Omental fat pad (tissue), 4 donors: ENCODE measurements at places on chromosomes 5 and 9. TPM values are rescaled to one million over a fixed set of nuclear protein-coding genes. Genes with fewer than 3 reads are reported as not detected.

DNA sequence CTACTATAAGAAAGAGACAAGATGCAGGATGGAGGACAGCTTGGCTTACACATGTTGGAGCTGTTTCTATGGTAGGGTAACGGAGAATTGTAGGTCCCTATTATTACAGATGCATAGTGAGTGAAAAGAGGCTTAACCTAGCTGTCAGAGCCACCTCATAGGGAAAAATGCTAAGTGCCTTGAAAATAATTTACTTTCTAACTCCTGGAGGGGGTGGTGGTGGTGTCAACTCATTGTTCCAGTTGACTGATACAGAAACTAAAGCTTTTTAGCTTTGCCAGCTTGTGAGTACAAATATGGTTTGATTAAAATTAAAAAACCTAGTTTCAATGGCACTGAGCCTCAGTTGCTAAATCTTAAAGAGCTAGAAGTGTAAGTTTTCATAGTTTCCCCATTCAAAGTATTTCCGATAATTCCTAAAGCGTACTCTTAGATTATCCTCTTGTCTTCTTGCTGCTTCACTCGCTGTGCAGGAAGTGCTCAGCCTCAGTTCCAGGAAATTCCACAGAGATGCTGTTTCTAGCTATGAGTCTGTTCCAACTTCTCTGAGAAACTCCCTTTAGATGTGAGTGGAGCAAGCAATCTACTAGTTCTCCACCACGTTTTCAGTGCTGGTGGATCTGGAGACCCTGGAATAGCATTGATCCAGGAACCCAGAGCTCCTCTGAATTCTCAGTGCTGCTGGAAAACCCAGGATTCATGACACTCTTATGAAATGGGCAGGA is 265.2 kb downstream of the DMAC1 start:
- DNase-seq, result no peak

- DNase-seq, result no peak
These were observed 61.5 kb upstream of the TEX48 start for GRCh38 chr9:114743446-114743845.

DNA sequence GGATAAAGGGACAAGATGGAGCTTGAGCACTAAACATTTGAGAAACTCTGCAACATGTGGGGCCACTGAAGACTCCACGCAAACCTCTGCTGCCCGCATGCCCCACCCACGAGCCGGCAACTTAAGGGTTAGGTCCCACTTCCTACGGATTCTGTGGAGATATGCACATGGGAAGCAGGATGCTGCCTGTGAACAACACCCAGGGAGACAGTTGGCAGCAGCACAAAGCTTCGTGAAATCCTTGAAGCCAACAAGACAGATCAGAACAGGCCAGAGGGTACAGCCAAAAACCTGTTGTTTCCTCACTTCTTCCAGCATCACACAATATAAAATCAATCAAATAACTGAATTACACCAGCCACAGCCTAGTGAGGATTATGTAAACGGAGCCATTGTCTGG is 270.4 kb downstream of the ENC1 start:
- no peak for DNase-seq

GRCh38 chr5:143657647-143658285 is 154.2 kb upstream of the HMHB1 start:
- no peak for DNase-seq

GRCh38 chr5:161549106-161549505 is 2.6 kb upstream of the GABRB2 start:
- DNase-seq, result no peak

DNA sequence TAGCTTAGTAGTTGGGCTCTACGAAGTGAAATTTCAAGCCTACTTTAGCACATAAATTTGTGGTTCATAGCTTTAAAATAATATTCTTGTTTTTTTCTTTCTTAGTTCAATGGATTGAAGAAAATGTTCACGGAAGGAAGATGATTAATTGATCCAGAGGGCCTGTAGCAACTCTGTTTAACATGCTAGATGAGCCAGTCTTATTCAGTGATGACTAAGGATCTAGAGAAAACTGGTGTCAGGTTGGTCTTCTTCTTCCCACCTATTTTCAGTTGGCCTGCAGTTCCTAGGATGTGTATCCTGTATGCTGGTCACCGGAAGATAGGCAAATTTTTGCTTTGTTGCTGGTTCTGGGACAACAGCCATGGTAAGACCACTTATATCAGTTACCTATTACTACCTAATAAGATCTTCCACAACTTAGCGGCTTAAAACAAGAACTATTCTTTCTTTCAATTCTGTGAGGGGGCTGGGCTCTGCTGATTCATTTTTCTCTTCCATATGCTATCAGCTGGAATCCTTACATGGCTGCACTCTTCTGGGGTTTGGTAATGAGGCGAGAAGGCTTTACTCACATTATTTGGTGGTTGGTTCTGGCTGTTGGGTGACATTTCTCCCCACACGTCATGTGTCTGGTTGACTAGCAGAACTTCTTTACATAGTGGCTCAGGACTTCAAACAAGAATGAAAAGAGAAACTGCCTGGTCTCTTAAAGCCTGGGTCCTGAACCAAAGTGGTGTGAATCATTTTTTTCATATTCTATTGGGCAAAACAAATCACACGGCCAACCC is 182.7 kb upstream of the ACTBL2 start:
- DNase-seq, result no peak

DNA sequence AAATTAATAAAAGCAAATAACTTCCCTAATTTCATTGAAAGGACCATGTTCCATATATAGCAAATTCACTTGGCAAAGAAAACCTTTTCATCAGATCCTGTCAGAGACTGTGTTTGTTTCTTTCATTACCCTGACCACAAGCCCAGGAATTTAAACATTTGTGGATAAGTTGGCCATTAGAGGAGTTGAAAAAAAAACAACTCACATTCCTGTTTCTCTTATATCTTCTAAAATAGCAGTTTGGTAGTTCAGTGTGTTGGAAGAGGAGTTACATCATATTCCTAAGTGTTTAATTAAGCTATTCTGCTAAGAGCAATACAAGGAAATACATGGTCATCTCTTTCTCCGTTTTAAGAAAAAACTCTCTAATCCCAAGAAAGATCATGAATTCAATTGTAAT is 505.6 kb downstream of the TLE1 start:
- no peak for DNase-seq

DNA sequence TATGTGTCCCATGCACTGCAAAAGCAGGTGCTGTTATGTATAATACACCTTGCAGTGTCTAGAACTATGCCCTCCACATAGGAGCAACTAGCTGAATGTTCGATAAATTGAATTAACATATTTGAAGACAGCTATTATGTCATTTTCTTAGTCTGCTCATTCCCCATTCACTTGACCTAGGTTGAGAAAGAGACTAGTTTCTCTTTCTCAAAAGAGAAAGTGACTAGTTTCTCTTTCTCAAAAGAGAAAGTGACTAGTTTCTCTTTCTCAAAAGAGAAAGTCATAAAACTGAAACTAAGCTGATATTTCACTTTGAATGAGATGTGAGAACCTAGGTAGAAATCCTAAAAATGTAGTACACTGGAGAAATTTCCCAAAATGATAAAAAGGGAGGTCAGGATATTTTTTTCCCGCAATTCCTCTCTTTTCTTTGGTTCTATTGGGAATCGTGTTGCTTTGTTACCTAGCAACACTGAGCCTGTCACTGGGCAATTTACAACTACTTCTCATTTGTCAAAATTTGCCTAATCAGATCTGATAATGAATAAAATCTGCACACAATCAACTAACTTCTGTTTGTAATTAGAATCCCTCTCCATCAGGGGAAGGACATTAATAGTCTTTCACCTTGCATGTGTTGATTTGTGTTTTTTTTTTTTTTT is 132.0 kb upstream of the GRIA1 start:
- no peak for DNase-seq

- DNase-seq, result no peak
These were observed 59.6 kb downstream of the BARX1 start for GRCh38 chr9:93895535-93895934.

DNA sequence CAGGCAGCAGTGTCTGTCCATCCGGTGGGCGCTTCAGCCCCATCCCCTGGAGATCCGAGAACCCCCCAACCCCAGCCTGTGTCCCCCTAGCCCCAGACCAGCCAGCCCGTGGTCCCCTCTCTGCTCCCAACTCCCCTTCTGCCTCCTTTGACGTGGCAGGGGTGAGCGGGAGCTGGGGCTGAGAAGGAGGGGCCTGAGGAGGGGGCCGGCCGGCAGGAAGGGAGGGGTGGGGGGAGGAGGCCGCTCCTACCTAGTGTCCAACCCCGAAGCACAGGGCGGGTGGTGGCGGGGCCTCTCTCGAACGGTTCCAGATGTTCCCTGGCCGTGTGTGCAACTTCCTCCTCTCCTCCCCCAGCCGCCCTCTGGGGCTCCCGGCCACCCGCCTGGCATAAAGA is 31.0 kb downstream of the GOLGA2 start:
- DNase-seq, result no peak

DNA sequence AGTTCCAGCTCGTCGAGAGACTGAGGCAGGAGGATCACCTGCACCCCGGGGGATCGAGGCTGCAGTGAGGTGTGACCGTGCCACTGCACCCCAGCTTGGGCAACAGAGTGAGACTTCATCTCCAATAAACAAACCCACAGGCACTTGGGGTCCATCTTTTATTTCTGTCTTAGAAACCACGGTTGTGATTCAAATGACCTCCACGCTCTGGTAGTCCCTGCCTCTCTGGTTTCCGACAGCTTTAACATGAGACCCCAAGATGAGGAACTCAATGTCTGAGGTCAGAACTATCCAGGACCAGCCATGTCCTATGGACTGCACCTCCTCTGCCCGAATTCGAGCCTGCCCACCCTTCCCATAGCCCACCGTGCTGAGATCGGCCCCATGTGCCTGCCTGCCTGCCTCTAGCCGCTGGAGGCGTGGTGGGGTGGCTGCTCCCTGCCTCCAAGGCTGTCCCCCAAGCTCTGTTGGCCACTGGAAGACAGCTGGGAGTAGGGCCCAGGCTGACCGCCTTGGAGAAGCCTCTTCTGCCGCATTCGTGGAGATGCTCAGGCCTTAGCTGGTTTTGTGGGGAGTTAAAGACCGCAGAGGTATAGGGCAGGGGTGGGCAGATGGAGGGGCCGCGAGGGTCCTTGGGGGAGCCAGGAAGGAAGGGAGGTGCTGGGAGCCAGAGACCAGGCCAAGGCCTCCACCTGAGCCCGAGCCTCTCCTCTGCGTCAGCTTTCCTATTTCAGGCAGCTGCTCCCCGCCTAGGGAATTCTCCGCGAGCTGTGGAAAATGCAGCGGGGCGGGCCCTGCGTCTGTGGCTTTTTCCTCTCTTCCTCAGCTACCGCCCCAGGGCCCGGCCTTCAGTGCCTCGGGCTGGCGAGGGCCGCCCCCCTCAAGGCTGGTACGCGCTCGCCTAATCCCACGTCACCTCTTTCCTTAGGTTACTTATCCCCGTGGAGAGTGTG is 6.9 kb upstream of the WDR5 start:
- no peak for DNase-seq

DNA sequence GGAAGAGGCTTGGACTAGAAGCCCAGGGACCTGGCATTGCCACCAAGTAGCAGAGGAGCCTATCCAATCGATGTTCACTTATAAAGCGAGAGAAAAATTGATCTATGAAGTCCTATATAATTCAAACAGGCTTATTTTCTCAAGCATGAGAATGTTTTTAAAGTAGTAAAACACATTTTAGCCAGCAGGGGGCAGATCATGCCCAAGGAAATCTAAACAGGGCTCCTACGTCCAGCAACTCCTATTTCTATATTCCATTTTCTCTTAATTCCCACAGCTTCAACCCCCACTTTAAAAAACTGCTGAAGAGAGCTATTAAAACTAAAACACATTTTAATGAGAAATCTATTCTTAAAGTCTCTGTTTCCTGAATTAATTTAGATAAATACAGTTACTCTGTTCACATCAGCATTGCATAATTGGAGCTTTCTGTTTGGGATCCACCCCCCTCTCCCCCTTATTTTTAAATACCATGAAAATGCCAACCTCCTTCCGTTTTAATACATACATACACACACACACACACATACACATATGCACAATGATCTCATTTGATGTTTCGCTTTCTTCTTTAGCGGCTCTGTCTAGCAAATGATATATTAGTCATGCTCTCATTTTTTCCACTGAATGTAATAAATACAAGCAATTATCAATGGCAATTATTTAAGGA is 144.9 kb downstream of the MYO10 start:
- no peak for DNase-seq

GRCh38 chr5:119357270-119357669 is 1.5 kb downstream of the TNFAIP8 start:
- no peak for DNase-seq

ITGA2 gene
- 2.2 TPM for total RNA-seq

ZFR gene
- total RNA-seq, result 76.4 TPM
